ENCODE measurements at places on chromosomes 16 and 17.

- no peak for DNase-seq
These were observed 390.7 kb downstream of the GRIN2A start for GRCh38 chr16:9791556-9791955.

DNA sequence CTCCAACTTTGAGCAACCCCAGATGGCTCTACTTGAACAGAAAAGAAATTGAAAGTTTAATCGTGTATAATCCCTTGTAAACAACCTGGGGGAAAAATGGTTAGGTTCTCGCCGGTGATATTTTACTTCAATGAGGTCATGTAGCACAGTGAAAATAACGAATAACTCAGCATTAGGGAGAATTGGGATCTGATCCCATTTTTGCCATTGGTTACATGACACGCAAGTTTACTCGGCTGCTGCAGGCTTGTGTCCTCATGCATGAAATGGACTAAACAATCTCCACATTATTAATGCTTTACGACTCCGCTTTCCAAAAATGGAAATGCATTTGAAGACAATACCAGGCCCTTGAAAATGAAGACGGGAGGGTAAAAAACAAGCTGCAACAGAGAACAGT is 45.5 kb upstream of the LRRC37A3 start:
- no peak for DNase-seq

- DNase-seq, result no peak
These were observed 238.2 kb downstream of the CDH8 start for GRCh38 chr16:61797961-61798507.

DNA sequence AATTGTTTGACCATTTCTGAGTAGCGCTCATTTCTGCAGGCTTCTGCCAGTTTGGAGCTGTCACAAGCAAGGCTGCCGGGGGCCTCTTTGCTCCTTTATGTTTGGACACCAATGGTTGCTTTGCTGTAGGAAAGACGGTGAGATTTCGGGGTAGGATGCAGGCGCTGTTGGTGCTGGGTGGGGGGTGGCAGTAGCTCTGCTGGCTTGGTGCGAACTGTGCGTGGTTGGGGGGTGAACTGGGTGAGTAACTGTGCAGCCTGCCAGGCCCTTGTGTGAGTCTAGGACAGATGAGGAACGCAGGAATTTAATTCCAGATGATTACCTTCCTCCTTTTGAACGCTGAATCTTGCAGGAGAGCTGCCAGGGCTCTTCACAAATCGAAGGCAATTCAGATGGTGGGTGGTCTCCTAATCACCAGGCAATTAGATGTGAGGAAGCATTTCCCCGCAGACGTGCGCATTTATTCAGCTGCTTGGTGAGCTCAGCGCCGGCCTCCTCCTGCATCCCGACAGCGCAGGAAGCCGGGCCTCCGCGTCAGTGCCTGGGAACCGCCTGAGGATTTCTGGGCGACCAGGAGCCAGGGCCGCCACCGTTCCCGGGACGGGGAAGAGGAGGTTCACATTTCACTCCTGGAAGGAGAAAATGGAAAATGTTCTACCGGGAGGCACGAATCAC is 154.4 kb downstream of the FOXL1 start:
- no peak for DNase-seq

GRCh38 chr17:68346448-68346847 is 55.2 kb downstream of the ARSG start:
- no peak for DNase-seq
